ENCODE measurements at places on chromosomes 1 and 21. TPM values are rescaled to one million over a fixed set of nuclear protein-coding genes. Genes with fewer than 3 reads are reported as not detected.
A peak's percentile ranks its signal among the peaks of the same experiment; 100 is the strongest.

Gene TMEM39B
- total RNA-seq, result 34.8 TPM

Gene CD1E
- not detected for total RNA-seq

Gene TRIM58
- total RNA-seq, result 1.6 TPM

Gene SYPL2
- total RNA-seq, result 0.47 TPM

Gene LYPD8
- not detected for total RNA-seq

Gene CITED4
- total RNA-seq, result 11.3 TPM

Gene ERRFI1
- 24.0 TPM for total RNA-seq

DNA sequence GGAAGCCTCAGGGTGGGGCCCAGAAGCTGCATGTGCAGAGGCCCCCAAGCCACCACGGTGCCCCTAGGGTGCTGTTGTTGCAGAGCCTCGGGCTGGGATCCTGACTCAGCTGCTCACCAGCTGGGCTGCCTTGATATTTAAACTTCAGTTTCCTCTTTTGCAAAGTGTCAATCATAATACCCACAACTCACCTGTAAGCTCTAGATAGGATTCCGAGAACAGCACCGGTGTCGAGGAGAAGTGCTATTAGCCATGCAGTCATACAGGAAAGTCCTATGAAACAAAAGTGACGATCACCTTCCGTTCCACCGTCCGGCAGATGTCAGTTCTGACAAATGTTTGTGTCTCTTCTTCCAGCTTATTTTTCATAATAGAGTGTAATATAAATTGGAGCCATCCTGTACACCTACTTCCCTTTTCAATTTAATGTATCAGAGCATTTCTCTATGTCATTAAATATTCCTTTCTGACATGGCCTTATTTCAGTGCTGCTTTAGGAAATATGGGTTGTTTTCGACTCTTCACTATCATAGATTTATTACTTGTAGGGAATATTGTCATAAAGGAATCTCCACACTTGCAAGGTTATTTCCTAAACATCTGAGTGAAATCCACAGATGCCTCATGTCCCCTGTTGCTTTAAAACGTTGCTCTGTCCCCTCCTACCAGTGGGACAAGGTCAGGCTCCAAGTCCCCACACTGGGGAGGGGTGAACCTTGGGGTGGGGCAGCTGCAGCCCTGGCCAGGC, 100.8 kb downstream of the SIK1 start:
- DNase-seq, result no peak

GRCh38 chr1:15218287-15219279, 28.4 kb upstream of the FHAD1 start:
- DNase-seq, result no peak

GRCh38 chr1:210231846-210232510, 618 bp upstream of the SERTAD4 start:
- DNase-seq, result no peak

- DNase-seq, result peak; percentile 31
Observed at GRCh38 chr1:208198236-208198635, 45.9 kb downstream of the PLXNA2 start.

DNA sequence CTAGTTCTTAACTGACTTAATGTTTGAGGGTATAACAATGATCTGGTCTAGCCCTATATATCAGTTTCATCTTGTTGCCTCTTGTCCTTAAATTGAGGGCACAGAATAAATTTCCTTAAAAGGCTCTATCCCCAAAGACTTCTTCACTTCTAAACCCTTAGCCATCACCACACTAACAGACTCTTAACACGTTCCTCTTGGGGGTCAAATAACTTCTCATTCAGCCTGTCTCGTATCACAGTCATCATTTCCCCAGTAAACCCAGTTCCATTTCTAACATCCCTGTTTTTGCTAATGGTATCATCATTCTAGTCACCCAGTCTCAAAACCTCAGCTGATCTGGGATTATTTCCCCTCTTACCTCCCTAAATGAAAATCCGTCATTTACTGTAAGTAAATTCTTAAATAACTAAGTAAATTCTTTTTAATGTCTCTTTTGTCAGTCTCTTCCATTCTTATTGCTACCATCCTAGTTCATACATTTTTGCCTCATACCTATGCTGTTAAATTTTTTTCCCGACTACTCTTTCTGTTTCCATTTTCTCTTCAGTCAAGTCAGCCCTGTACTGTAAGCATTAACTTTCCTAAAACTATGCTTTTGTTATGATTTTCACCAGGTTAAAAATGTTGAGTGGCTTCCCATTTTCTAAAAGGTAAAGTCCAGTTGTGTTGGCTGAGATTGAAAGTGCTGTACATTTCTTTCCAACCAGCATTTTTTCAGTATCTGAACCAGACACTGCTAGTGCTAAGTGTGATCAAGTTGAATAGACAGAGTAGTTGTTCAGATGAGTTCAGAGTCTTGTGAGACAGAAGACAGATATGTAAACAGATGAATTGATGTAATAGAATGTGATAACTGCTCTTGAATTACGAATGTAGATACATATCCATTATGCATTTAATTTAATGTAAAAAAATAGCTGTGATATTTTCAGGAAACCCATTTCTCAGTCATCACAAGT, 6.9 kb downstream of the CTTNBP2NL start:
- no peak for DNase-seq

DNA sequence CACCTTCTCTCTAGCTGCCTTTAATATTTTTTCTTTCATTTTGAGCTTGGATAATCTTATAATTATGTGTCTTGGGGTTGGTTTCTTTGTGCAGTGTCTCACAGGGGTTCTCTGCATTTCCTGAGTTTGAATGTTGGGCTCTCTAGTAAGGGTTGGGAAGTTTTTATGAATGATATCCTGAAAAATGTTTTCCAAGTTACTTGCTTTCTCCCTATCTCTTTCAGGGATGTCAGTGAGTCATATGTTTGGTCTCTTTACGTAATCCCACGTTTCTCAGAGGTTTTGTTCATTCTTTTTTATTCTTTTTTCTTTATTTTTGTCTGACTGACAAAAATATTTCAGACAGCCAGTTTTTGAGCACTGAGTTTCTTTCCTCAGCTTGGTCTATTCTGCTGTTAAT, 55.4 kb upstream of the CCDC190 start:
- DNase-seq, result no peak

- no peak for DNase-seq
Observed at GRCh38 chr1:225201447-225201846, 226.4 kb downstream of the LBR start.

DNA sequence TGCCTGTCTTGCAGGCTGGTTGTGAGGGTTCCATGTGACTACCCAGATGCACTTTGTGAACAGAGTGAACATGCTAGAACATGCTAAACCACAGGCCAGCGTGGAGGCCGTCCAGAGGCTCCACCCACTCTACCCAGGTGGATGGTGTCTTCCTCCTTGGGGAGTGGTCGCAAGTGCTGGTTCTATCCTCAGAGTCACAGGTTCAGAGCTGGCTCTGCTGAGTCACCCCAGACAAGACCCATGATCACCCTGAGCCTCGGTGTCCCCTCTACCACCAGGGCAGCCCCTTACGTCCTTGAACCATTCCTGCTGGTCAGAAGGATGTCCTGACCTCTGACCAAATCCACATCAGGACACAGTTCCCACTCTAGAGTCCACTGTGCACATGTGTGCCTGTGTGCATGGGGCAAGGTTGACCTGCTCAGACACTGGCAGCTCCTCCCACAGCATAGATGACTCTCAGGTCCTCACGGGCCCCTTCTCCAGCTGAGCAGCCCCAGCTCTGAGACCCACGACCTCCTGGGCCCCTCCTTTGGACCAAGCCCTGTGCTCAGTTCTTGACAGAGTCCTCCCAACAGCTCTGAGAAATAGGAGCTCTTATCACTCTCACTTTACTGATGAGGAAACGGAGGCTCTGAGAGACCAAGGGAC, 391.8 kb downstream of the MATN1 start:
- DNase-seq, result no peak

DNA sequence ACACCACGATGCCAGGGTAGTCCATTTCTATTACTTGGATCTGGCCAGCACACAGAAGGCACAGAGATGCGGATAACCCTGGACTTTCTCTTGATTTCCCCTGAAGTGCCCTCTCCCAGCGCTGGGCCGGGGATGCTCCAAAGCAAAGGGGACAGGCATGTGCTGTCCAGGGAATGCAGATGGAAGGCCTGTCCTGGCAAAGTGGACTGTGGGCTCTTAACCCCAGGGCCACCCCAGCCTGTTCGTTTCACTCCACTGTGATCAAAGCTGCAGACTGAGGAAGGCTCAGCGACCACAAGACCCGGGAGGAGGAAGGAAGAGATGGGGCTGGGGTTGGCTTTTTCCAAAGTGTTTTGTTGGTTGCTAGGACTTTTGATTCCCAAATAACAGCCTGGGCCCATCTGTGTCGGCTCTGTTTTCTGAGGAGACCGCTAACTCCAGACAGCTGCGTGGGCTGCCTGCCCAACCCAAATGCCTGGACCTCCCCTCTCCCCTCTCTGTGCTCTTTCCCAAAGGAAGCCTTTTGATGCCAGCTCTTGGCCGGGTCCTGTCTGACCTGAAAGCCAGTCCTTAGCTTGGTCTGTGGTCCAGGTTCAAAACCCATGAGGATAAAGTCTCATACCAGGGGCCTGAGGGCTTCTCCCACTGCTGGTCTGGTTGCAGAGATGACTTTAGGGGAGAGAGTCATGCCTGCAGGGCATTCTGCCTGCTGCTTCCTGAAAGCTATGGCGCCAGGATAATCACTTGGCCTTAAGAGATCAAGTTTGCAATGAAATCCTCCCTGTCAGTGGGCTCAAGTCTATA, 119.6 kb upstream of the CD34 start:
- DNase-seq, result no peak

DNA sequence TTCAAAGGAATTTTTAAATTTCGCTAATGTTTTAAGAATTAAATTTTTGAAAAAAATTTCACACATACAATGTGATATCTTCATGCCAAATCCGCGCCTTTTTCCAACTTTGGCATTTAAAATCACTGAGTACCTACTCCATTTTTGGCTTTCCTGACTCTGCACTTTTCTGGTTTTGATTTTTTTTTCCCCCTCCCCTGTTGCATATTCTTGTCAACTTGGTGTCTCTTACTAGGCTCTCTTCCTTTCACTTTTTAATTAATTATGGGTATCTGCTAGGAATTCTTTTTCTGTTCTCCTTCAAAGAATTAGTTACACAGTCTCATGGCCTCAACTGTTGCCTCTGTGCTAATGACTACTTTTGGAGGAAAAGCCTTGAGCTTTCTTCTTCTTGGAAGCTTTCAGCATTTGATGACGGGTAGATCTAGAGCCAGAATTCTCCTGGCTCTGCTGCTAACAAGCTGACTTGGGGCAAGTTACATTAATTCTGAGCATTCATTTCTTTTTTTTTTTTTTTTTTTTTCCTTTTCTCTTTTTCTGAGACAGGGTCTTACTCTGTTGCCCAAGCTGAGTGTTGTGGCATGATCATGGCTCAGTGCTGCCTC, 1.8 kb downstream of the AGL start:
- no peak for DNase-seq

DNA sequence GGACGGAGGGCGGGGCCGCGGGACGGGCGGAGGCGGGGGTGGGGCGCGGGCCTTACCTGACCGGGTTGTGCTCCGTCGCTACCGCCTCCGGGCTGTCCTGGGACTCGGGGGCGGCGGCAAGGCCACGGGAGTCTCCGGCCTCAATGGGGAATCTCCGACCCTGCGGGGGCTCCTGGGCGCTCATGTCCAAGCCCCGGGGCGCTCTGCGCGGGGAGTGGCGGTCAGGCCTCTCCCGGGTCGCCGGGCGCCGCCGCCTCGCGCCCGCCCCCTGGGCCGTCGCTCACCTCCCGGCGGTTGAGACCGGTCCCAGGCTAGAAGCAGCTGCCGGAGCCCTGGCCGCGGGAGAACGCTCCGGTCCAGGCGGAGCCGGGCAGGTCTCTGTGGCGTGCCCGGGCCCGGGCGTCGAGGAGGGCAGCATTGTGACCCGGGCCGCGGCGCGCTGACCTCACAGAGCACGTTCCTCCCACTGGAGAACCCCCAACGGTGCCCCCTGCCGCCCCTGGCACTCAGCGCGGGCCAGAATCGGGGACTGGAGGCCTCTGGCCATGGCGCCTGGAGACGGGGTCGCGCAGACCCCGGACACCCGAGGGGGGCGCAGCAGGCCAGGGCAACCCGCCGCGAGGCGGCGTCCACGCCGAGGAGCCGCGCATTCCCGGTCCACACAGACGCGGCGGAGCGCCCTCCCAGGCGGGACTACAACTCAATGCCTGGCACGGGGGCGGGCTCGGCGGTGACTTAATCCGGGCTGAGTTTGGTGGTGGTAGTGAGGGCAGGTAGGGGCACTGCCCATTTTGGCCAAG, 411 bp downstream of the FAM229A start:
- DNase-seq, result peak; percentile 53

- DNase-seq, result no peak
Observed at GRCh38 chr1:235455823-235456222, 48.4 kb downstream of the B3GALNT2 start.

GRCh38 chr1:235205687-235206086, 44.6 kb upstream of the RBM34 start:
- no peak for DNase-seq

DNA sequence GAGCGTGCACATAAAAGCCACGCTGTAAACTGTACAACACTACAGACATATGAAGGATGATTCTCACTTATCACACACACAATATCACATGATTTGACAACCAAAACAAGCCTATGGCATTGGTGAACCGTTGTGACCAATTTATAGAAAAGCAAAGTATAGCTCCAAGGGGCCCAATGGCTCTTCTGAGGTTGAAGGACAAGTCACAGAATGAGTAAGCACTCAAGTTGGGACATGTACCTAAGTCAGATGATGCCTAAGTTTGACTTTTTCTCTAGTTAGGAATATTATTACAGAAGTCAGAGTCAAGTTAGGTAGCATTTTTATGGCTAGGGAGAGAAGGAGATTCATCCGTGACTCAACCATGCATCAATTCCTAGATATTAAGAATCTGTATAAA, 45.7 kb downstream of the PLPP3 start:
- no peak for DNase-seq

- DNase-seq, result no peak
Observed at GRCh38 chr1:187570166-187570565, 741.4 kb downstream of the PLA2G4A start.

- DNase-seq, result no peak
Observed at GRCh38 chr1:245091818-245092637, 62.8 kb upstream of the KIF26B start.
